Hematopoietic multipotent progenitor cell treated with erythropoietin and hydrocortisone succinate and interleukin-3 and kit ligand, for 17 days (in vitro differentiated cells): ENCODE measurements at places on chromosomes 12 and 14.

DNA sequence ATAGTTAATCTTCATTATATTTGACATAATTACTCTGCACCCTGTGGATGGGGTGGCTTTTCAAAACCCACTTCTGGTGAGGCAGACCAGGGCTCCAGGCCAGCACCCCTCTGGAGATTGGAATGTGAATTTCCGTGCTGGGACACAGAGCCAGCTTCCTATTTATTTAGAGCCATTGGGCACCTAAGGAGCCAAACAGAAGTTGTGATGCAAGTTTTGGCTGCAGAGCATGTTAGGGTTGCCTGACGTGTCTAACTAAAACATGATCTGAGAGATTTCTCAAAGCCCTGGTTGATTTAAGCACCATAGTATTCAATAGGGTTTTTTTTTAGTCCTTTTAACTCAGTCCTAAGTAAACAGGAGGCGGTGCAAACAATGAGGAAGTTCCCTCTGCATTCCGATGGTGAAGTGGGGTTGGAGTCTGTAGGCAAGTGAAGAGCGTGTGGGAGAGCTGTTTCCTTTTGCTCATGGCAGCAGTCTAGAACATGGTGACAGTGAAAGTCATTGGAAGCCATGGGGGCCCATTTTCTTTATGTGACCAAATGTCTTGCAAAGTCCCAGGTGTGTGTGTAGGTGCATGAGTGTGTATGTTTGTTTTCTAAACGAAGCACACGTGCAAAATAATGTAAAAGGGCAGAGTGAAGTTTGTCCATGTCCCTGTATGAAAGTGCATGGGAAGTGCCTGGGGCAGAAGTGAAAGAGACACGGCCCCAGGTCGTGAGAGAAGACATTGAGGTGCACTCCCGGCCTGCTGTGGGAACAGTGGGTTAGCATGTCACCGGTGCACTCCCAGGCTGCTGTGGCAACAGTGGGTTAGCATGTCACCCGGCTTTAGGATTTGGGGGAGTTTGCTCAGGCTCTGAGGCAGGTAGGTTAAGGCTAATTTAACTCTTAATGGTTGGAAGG, 117.7 kb downstream of the PRKCH start:
- no peak for DNase-seq

DNA sequence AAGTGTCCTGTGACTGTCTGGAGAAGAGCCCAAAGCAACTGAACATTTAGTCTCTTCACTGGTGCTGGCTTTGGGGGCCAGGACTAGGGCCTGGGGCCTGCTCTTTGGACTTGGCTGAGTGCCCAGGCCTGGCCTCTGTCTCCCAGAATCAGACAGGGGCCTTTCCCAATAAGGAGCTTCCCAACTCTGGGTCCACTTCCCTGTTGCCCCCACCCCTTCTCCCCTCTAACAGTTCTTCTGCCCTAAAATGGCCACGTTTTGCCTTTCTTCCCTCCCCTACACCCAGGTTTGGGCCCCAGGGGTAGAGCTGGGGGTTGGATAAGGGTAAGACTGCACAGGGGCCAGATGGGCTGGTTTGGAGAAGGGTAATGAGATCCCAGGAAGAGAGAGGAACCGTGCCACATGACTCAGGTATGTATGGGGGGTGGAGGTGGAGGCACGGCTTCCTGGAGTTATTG, 10.0 kb upstream of the ITGA5 start:
- DNase-seq: no peak

GRCh38 chr14:22532345-22533056, 56.5 kb downstream of the DAD1 start:
- no peak for DNase-seq

GRCh38 chr12:92899386-92900001, 29.6 kb downstream of the EEA1 start:
- no peak for DNase-seq

GRCh38 chr14:101457301-101457935, 103.9 kb upstream of the DIO3 start:
- DNase-seq: no peak

DNA sequence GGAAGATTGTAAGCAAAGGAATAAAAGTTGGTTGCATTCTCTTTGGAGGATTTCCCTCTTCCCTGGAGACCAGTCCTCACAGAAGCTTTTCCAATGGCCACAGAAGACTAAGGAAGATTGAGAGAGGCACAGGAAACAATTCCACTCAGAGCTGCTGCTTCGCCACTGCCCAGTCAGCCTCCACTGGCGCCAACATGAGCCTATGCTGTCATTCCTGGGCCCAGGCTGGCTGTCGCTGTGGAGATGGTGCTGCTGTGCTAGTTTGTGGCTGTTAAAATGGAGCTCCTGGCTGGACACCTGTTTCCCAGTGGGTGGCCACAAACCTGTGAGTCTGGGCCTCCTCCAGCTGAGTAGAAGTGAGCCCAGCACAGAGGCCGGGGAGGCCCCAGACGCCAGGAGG, 6.6 kb downstream of the P2RX7 start:
- no peak for DNase-seq
